ENCODE measurements at places on chromosomes 2 and 18.

GRCh38 chr2:223914324-223914723 lies 30.8 kb downstream of the WDFY1 start:
- no peak for DNase-seq

GRCh38 chr18:31102941-31103340 lies 720 bp upstream of the DSC2 start:
- DNase-seq: no peak

DNA sequence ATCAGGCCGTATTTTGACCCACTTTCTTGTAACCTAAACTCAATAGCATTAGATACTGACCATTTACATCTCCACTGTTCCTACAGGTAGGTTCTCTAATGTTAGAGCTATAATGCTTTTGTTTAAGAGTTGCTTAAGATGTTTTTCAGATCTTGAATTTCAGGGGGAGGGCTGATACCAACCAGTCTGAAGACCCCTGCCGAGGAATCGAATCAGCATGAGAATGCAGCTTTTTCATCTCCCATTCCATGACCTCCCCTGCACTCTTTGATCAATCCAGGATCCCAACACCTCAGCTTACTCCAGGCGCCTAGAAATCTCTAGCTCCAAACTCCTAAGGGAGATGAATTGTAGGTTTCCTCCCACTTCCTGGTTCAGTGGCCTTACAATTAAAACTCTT lies 120.5 kb upstream of the MC4R start:
- no peak for DNase-seq

DNA sequence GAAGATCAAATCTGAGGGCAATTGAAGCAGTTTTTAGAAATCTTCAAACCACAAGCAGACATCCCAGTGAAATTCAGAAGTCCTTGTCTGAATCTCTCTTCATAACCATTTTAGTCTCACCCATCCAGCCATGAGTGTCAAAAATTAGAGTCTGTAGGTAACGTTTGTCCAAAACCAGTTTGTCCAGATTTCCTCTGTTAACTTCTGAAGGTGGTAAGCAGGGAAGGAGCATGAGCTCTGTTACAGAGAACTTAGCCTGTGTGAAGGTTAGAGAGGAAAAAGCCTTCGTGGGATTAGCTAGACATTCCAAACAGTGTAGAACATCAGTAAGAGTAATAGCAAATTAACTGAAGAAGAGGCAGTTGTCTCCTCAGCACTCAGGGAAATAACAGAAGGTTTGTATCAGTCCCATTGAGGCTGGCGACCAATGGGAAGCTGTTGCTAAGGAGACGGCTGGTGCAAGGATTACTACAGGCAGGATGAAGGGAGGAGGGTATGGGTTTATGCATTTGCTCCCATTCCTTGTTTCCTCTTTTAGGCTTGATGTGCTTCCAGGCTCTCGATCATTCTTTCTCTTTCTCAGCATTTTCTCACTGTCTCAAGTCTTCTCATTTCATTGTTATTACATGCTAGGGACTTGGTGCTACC lies 8.7 kb upstream of the GPR155 start:
- DNase-seq: no peak

- DNase-seq: no peak
Measured at GRCh38 chr2:146807568-146808168, 1037.2 kb upstream of the ACVR2A start.

DNA sequence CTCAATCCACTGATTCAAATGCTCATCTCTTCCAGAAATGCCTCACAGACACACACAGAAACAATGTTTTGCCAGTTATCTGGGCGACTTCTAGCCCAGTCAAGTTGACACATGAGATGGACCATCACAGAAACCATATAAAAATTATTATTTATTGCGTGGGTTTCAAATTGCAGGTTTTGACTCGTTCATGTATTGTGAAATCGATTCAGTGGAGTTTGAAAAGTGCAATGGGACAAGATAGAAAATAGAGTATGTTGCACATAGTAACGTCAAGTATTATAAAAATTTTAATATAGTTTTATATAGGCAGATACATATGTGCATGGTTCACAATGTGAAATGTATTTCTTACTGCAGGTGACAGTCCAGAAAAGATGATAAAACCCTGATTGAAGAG lies 100.8 kb downstream of the MRPS9 start:
- no peak for DNase-seq

DNA sequence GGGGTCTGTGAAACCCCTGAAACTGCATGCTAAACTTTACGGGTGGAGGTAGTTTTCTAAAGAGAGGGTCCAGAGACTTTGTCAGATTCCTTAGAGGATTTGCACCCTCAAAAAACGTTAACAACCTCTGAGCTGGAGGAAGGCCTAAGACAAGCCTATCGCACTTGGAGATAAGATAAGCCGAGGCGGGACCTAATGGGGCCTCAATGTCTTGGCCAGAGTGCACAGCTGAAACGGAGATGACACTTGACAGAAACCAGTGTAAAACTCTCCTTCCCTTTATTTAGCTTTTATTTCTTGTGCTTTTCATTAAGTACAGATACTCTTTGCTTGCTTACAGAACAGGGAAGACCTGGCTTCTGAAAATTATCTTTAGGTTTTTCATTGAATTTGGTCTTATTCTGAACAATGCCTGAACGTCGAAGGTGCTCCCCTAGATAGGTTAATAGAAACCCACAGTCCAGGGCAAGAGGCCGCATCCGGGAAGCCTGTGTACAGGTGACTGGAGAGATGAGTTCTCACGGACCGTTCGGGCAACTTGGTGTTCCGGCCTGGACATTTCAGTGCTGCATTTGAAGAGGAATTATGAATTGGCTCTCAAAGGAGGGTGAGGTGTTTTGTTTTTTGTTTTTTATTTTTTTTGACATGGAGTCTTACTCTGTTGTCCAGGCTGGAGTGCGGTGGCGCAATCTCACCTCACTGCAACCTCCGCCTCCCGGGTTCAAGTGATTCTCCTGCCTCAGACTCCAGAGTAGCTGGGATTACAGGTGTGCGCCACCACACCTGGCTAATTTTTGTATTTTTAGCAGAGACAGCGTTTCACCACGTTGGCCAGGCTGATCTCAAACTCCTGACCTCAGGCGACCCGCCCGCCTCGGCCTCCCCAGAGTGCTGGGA lies 49.7 kb downstream of the SH3BP4 start:
- DNase-seq: no peak
